ENCODE measurements at places on chromosomes 6 and 20.

GRCh38 chr6:37517411-37517812, 17.7 kb upstream of the CCDC167 start:
- peak; percentile 94 for DNase-seq

GRCh38 chr20:4445784-4446183, 275.9 kb upstream of the PRND start:
- no peak for DNase-seq

DNA sequence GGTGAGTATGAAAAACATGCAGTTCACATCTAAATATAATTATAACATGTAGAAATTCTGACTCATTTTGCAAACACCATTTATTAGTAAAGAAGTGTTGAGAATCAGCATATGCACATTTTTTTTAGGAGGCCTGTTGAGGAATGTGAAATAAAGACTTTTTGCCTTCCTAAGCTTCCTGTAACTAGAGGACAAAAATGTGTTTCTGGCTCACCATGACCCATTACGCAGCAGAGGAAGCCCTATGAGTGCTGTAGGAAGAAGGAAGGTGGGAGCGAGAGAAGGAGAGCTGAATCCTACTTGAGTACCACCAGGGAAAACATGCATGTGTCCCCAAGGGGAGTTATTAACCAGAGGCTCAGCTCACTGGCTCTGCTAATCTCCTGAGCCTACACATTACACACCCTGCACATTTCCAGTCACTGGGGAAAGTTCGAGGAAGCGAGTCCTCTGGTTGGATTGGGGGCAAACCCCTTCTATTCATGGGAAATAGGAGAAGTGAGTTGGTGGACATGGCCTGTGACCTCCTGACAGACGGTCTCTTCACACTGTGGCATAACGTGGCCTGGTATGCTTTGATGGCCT, 540.5 kb upstream of the JAG1 start:
- peak; percentile 12 for DNase-seq

DNA sequence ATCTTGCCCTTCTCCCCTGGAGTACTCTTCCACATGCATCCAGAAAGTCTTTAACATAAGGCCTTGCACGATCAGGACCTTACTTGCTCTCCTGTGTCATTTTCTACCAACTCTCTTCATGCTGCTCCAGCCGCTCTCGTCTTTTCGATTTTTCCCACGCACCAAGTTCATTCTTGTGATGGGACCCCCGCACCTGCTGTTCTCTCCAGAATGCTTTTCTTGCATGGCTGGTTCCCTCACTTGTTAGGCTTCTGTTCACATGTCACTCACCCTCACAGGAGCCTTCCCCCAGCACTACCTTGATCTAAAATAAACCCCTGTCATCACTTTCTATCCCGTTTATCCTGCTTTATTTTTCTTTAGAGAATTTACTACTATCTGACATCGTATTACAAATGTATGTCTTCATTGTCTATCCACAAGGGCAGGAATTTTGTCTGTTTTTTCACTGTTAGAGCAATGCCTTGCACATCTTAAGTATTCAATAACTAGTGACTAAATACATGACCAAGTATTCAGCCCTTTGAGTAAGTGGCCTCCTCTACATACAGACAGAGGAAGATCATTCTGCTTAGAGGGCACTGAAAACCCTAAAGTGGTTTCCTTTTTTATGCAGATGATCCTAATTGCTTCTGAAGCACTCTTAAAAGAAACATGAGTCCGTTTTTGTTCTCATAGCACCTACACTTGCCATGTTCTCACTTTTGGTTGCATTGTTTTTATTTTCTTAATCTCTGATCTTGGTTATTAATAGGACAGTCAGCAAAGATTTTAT, 166.9 kb downstream of the SLC16A10 start:
- DNase-seq: no peak

DNA sequence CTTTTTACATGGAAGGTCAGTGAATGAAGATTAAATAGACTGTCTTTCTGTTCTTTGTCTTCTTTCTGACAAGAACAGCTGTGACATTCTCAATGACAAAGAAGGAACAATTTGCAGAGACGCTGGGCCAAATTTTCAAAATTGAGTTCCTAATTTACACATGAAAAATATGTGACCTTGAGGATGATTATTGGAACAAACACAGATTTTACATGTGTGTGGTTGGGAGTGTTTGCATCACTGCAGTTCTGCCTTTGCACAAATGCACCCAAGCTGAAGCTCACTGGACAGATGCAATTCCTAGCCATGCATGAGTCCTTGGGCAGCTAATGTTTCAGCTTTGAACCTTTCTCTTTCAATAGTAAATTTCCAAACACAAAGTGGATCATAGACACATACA, 350.8 kb downstream of the QKI start:
- DNase-seq: no peak

DNA sequence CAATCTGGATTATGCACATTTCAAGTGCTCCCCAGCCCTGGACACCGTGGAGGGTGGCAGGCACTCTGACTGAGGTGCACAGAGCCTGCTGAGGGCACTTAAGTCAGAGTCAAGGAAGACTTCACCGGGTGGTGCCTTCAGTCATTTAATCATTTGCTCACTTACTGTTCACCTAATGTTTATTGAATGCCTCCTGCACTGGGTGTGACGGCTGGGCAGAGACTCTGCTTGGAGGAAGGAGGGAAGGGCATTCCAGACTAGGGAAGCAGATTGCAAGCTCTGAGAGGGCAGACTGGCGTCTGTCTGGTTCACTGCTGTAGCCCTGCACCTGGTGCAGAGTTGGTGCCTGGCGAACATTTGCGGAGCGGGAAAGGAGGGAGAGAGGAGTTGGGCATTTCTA, 54.2 kb upstream of the FAM83D start:
- no peak for DNase-seq

DNA sequence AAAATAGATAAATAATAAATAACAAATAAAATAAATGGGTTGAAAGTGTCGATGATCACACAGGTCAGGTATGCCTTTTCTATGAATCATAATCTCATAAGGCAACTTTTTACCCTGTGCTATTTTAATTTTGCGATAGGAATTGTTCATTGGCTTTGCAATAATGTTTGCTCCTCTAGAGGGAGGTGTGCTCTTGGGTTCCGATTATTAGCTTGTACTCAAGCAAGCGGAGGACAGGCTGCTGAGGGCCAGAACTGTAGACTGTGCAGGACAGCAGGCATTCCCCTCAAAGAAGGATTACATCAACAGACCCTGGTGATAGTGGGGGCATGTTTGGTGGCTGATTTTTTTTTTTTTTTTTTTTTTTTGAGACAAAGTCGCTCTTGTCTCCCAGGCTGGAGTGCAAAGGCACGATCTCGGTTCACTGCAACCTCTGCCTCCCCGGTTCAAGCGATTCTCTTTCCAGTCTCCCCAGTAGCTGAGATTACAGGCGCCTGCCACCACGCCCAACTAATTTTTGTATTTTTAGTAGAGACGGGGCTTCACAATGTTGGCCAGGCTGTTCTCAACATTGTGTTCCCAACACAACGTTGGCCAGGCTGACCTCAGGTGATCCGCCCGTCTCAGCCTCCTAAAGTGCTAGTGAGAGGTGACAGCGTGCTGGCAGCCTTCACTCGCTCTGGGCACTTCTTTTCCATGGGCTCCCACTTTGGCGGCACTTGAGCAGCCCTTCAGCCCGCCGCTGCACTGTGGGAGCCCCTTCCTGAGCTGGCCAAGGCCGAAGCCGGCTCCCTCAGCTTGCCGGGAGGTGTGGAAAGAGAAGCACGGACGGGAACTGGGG, 35.6 kb downstream of the RIOK1 start:
- no peak for DNase-seq

GRCh38 chr6:109139109-109139508, 43.8 kb downstream of the CEP57L1 start:
- no peak for DNase-seq

Measured in MV-4-11 (cell line).